Activated T-helper 17 cell treated with anti-CD3 and anti-CD28 coated beads, Interleukin-2, amount 50 U/mL, for 72 hours (primary cell): ENCODE measurements at places on chromosomes 3 and 15. TPM values are rescaled to one million over a fixed set of nuclear protein-coding genes. Genes with fewer than 3 reads are reported as not detected.

Gene RAD51
- total RNA-seq, result 40.1 TPM

Gene NR2E3
- not detected for total RNA-seq

Gene SPINK8
- not detected for total RNA-seq

Gene NR1I2
- 0.82 TPM for total RNA-seq

Gene TIGIT
- total RNA-seq, result 21.5 TPM

Gene CNOT10
- 68.1 TPM for total RNA-seq

Gene BCL2A1
- 32.7 TPM for total RNA-seq

Gene POC1A
- 28.1 TPM for total RNA-seq

Gene IGSF11
- total RNA-seq, result 0.24 TPM

Gene GOLGA8J
- total RNA-seq, result not detected

Gene TRH
- not detected for total RNA-seq

Gene NEO1
- total RNA-seq, result 8.8 TPM

Gene MFAP1
- 46.5 TPM for total RNA-seq

Gene TICRR
- total RNA-seq, result 22.7 TPM

Gene EPHA6
- not detected for total RNA-seq

Gene PATL2
- total RNA-seq, result 38.5 TPM

Gene NEK11
- total RNA-seq, result 3.2 TPM

Gene SPG11
- 55.7 TPM for total RNA-seq
